T-cell (primary cell): ENCODE measurements at places on chromosomes 5 and 9.

DNA sequence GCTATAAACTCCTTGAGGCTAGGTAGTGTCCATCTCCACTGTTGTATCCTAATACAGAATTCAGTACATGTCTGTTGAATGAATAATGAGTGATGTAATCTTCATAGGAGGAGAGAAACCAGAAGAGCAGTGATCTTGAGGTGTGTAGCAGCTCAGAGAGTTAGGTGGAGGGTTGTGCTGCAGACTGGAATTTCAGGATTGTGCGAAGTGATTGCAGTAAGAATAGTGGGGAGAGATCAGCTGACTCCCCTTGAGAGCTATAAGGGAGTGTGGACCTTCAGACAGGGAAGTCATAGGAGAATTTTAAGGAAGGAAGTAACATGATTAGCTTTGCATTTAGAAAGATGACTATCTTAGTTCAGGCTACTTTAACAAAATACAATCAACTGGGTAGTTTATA lies 4.4 kb downstream of the SNX24 start:
- no peak for DNase-seq

DNA sequence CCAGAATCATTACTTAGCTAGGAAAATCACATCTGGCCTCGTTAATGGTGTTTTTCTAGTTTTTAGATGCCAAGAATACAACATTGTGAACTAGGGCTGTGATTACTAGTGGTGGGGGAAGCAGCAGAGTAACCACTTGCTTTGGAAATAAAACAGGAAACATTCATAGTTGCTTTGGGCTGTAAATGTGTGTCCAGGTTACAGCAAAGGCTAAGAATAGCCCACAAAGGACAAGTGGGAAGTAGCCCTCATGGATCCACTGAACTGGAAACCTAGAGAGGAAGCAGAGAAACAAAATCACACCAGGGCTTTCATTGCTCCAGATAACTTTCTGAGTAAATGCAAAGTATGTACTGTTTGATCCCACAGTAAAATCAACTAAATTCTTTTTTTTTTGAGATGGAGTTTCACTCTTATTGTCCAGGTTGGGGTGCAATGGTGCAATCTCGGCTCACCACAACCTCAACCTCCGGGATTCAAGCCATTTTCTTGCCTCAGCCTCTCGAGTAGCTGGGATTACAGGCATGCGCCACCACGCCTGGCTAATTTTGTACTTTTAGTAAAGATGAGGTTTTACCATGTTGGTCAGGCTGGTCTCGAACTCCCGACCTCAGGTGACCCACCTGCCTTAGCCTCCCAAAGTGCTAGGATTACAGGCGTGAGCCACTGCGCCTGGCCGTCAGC lies 56.2 kb upstream of the TNFSF15 start:
- no peak for DNase-seq

GRCh38 chr9:136216541-136217244 lies 11.8 kb upstream of the LHX3 start:
- no peak for DNase-seq

GRCh38 chr5:120053841-120054240 lies 410.3 kb upstream of the PRR16 start:
- DNase-seq = no peak

- no peak for DNase-seq
Observed at GRCh38 chr9:36317766-36318165, 59.5 kb upstream of the GNE start.

DNA sequence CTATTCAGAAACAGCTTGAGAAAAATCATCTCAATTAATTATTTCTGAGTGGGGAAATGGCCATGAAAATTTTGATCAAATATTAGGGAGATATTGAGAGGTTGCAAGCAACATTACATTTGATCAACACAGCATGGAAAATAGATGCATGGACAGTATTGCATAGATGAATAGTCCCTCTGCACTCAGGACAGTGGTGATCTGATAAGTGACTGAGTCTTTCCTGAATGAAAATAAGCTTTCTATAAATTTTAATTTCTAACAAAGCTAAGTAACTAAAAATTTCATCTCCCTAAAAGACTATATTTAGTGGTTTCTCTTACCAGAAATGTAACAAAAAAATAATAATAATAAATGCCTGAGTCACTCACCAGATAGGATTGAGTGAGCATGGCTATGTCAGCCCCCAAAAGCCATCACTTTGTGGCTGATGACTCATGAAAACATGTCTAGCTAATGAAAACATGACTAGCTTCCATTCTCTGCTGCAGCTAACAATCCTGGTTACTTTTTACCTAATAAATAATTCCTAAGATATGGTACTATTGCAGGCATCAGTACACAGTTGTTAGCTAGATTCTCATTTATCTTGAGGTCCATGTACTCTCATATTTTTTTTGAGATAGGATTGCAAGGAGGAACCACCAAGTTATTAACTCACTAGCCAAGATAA lies 1294.8 kb upstream of the ACO1 start:
- DNase-seq = no peak

DNA sequence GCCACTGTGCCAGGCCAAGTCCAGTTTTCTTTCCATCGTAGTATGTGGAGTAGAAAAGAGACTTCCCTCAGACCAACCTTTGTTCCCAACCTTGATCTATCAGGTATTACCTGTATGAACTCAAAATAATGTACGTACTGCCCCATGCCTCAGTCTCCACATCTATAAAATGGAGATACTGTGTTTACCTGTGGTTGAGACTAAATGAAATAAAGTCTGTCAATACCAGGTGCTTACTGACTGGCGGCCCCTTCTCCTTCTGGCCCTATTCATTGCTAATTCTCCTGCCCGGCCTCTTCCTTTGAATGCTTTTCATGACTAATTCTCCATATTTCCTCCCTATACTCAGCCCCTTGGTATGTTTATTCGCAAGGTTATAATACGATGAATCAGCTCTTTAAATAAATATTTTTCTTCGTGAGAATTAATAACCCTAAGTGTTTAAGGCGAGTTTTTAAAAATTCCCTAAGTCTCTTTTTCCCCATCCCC lies 89.6 kb upstream of the BASP1 start:
- DNase-seq = no peak

- DNase-seq = no peak
Observed at GRCh38 chr9:79257790-79258351, 313.9 kb upstream of the TLE4 start.

GRCh38 chr5:168879331-168879730 lies 300.2 kb upstream of the PANK3 start:
- DNase-seq = no peak

GRCh38 chr9:136539427-136540421 lies 6.1 kb downstream of the NOTCH1 start:
- DNase-seq = peak; percentile 64

DNA sequence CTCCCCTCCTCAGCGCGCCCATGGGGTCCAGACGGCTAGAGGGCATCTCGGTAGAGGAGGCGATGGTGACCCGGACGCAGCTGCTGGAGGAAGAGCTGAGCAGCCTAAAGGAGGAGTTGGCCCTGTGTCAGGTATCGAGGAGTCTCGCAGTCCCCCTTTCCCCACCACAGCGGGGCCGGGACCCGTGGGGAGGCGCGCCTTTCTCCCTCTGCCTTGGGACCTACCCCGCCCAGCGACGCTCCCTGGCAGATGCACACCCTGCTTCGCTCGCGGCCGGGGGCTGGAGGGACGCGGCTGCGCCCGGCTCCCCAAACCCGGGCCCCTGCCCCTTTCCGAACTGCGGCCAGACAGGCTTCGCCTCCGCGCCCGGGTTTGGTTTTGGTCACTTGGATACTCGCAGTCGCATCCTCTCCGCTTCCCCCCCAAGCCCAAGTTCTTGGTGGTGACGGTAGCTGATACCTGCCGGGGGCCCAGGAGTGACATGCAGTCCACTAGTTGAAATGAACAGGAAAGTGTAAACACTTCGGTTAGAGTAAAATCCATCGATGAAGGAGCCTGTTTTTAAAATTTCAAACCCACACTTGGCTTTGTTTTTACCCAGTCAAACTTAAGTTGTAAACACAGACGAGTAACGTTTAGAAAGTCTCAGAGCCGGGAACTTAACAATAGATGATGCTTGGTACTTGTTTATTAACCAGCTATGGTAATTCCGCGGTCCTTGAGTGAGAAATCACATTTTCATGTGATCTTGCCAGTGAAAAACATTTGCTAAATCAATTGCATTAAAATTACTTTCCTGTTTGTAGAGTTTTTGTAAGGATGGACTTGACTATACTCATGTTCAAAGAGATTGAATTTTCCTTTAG lies 688 bp downstream of the CNTLN start:
- DNase-seq = no peak
